ENCODE measurements at places on chromosomes 1 and 21.

DNA sequence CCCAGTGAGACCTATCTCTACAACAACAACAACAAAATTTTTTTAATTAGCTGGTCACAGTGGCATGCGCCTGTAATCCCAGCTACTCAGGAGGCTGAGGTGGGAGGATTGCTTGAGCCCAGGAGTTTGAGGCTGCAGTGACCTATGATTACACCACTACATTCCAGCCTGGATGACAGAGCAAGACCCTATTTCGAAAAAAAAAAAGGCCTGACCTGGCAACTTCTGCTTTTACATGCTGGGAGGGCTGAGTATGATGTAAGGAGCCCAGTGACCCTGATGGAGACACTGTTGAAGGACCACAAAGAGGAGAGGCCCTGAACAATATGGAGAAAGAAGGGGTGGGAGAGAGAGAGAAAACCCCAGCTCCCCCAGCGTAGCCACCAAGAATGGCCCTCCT is 9.2 kb upstream of the VPS26C start:
- no peak for DNase-seq

DNA sequence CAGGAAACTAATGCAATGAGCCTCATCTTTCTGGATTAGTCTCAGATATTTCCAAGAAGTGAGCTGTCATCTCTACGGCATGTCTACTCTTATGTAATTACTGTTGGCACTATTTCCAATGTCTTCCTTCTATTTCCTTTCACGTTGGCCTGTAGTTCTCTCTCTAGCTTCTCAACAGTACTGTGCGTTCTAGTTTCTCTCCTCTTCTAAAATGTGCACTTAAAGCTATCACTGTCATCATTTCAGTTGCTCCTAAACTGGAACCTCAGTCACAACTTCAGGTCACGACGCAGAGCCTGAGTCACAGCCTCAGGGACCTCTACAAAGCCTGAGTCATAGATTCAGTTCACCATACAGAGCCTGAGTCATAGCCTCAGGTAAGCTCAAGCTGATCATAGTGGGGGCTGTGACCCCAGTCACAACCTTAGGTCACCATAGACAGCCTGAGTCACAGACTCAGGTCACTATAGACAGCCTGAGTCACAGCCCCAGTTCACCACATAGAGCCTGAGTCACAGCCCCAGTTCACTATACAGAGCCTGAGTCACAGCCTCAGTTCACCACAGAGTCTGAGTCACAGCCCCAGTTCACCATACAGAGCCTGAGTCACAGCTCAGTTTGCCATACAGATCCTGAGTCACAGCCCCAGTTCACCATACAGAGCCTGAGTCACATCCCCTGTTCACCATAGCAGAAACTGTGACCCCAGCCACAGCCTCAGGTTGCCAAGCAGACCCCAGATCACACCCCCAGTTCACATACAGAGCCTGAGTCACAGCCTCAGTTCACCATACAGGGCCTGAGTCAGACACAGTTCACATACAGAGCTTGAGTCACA is 13.0 kb downstream of the WNT9A start:
- DNase-seq: peak; percentile 68

- peak; percentile 14 for DNase-seq
These were observed 657.4 kb upstream of the ADGRL4 start for GRCh38 chr1:79663916-79664315.

- DNase-seq: peak; percentile 11
These were observed 82.4 kb upstream of the C21orf91 start for GRCh38 chr21:17901458-17902079.

- no peak for DNase-seq
These were observed 11.7 kb downstream of the TNFSF18 start for GRCh38 chr1:173038875-173039554.
